ENCODE measurements at places on chromosomes 5 and 9.

GRCh38 chr5:132296412-132297016, 2.3 kb downstream of the SLC22A4 start:
- H3K4me1 ChIP-seq: peaks cover 23% of the 10 kb centered on the region
- no peaks in the 10 kb centered on the region for H3K36me3 ChIP-seq
- H3K4me3 ChIP-seq: no peak overlapping the region
- DNase-seq: no peak

- no peak for DNase-seq
- no peaks in the 10 kb centered on the region for H3K36me3 ChIP-seq
- H3K27ac ChIP-seq: no peak overlapping the region
- no peaks in the 10 kb centered on the region for H3K27me3 ChIP-seq
These were observed 300.0 kb downstream of the MAST4 start for GRCh38 chr5:66896171-66896570.

- DNase-seq: no peak
- no peaks in the 10 kb centered on the region for H3K36me3 ChIP-seq
- no peak overlapping the region for H3K27ac ChIP-seq
- no peaks in the 10 kb centered on the region for H3K27me3 ChIP-seq
- H3K4me3 ChIP-seq: no peak overlapping the region
- H3K4me1 ChIP-seq: no peaks in the 10 kb centered on the region
These were observed 39.5 kb upstream of the MYOT start for GRCh38 chr5:137828180-137828579.

DNA sequence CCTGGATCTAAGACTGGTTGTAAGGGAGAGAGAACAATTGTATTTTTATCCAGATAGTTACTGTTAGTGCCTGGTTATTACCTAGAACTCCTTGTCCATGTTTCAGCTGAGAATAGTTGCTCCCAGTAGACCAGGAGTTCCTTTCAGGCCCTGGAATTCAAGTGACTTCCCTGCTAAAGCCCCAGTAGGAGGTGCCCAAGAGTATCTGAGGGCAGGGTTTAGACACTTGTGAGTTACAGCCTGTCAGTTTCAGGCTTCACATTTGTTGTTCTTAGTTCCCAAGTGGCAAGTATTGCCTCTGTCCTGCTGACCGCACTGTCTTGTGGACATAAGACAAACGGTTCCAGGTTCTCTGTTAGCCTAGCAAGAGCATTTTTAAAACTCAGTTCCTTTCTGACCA, 743.9 kb upstream of the SEMA6A start:
- H3K4me3 ChIP-seq: no peak overlapping the region
- H3K27ac ChIP-seq: no peak overlapping the region
- H3K36me3 ChIP-seq: no peaks in the 10 kb centered on the region
- no peak for DNase-seq
- H3K4me1 ChIP-seq: no peaks in the 10 kb centered on the region

DNA sequence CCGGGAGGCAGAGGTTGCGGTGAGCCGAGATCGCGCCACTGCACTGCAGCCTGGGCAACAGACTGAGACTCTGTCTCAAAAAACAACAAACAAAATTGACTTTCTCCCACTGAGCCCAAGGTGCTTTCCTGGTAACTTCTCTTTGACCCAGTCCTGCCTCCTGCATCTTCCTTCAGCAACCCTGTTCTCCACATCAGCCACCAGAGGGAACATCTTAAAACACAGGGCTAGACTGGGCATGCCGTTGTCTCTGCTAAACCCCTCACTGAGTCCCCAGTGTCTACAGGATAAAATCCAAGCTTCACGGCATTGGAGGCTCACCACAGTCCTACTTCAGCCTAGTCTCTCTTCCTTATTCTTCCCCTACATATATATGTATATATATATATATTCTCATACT, 39.8 kb upstream of the KCNMB1 start:
- DNase-seq: no peak
- H3K27ac ChIP-seq: no peak overlapping the region

DNA sequence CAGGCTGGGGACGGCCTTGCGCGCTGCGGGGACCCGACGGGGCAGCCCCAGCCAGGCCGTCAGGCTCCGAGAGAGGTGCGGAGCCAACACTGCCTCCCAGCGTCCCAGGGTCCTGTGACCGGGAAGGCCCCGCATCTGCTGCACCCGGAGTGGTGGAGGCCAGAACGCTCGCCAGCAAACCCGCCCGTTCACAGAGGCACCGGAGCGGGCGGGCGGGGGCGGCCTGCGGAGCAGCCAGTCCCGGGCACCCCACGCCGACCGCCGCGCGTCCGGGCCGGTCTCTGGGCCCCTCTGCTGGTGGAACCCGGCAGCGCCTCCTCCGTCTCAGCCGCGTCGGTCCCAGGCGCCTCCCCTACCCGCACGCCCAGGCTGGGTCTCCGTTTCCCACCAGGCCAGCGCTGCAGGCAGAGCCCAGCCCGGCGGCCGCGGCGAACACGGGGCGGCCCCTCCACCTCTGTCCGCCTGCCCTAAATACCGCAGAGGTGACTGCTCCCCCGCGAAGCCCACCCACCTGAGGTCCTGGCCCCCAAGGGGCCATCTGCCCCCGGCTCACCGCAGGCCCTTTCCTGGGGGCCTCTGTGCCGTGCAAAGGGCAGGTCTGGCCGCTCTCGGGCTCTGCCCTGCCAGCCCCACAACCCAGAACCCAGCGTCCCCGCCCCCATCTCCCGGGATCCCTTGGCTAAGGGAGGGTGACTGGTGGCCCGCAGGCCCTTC, 15.9 kb downstream of the EXD3 start:
- peaks cover 27% of the 10 kb centered on the region for H3K27me3 ChIP-seq
- no peak overlapping the region for H3K4me3 ChIP-seq
- peak; percentile 69 for DNase-seq
- peaks cover 17% of the 10 kb centered on the region for H3K4me1 ChIP-seq
- H3K36me3 ChIP-seq: no peaks in the 10 kb centered on the region

GRCh38 chr5:2196989-2197619, 314.4 kb upstream of the IRX4 start:
- no peaks in the 10 kb centered on the region for H3K36me3 ChIP-seq
- no peak for DNase-seq
- H3K4me1 ChIP-seq: no peaks in the 10 kb centered on the region
- no peak overlapping the region for H3K4me3 ChIP-seq

DNA sequence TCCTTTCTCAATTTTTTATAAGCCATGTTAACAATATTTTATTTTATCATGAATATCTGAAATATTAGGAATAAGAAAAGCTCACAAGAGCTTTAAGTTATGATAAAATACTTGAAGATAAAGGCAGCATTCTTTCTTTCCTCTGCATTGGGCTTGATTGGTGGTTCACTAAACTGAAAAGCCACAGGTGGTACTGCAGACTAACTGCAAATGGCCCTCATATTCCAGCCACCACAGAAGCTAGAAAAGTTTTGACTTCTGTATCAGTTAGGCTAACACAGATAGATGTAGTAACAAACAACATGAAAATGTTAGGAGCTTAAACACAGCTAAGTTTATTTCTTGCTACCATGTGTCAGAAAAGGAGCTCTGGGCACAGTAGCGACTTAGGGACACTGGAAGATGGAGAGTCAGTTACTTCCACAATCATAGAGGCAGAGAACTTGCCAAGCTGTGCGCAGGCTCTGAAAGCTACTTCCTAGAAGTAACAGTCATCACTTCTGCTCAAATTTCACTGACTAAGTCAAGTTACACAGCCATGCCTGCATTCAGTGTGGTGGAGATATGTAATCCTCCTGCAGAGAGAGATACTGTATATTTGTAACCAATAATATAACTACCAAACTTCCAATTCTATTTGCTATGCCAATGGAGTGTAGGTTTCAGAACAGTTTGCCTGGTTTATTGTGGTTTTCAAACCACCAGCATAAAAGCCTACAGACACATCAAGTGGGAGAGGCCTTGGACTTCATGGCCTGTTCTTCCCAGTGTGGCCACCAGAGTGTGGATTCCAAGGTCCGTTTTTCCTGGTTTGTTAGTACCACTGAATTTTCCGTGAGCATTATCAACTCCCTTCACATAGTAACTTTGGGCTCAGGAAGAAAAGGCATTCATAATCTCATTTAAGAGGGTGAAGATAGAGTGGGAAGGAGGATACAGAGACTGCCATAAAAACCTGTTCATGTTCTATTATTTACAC, 268.3 kb downstream of the PJA2 start:
- no peak overlapping the region for H3K4me3 ChIP-seq
- no peaks in the 10 kb centered on the region for H3K4me1 ChIP-seq
- DNase-seq: no peak

GRCh38 chr5:162654661-162655405, 587.3 kb downstream of the GABRG2 start:
- no peak overlapping the region for H3K27ac ChIP-seq
- H3K4me1 ChIP-seq: no peaks in the 10 kb centered on the region
- H3K4me3 ChIP-seq: no peak overlapping the region

GRCh38 chr9:104091708-104092107, 2.4 kb upstream of the SMC2 start:
- peaks cover 4% of the 10 kb centered on the region for H3K27me3 ChIP-seq
- no peak overlapping the region for H3K27ac ChIP-seq
- no peak overlapping the region for H3K4me3 ChIP-seq

- no peaks in the 10 kb centered on the region for H3K36me3 ChIP-seq
- H3K27me3 ChIP-seq: no peaks in the 10 kb centered on the region
- no peaks in the 10 kb centered on the region for H3K4me1 ChIP-seq
- no peak overlapping the region for H3K27ac ChIP-seq
- no peak overlapping the region for H3K4me3 ChIP-seq
These were observed 1351.3 kb upstream of the NUDT12 start for GRCh38 chr5:104913841-104914281.

DNA sequence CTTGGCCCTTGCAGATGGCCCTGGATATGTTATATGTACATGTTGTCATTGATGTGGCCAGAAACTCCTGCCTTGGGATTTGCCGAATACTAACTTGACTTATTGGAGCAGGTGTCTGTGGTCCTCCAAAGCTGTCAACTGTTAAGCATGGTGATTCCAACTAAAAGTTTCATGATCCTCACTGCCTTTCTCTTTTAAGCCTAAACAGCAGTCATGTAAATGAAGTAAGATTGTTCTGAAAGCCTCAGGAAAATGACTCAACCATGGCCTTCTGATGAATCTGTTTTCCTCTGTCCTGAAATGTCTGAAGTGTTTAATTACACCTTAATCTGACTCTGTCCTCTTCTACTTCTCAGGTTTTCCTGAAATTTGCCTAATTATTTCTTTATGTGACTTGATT, 245.0 kb downstream of the FAM114A2 start:
- H3K4me3 ChIP-seq: no peak overlapping the region
- H3K27me3 ChIP-seq: no peaks in the 10 kb centered on the region
- H3K27ac ChIP-seq: no peak overlapping the region
- no peak for DNase-seq
- H3K36me3 ChIP-seq: no peaks in the 10 kb centered on the region

GRCh38 chr5:147427521-147428401, 82.1 kb downstream of the DPYSL3 start:
- no peaks in the 10 kb centered on the region for H3K27me3 ChIP-seq
- no peak for DNase-seq
- no peak overlapping the region for H3K4me3 ChIP-seq
- H3K36me3 ChIP-seq: no peaks in the 10 kb centered on the region

DNA sequence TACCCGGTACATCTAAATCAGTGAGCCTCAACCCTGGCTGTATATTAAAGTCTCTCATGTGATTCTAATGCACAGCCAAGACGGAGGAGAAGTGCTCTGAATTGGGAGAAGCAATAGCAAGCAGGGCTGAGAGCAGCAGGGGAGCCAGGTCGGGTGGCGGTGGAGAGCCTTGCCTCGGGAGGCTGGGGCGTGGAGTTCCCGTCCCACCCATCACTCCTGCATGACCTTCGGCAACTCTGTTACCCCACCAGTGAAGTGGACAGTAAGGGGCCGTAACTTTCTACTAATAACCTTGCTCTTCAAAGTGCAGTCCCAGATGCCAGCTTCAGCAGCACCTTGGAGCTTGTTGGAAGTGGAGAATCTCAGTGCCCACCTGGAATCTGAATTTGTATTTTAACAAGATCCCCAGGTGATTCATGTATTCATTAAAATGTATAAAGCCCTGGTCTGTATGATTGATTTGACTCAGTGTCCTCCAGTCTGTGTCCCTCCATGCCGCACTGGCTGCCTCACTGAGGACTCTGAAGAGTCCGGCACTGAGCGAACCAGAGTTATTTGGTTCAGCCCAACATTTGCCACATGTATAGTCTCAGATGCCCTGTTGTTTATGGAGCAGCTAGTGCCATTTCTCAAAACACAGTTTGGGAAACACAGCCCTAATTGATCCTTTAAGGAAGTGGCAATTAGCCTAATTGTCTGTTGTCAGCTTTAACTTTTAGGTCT, 6.5 kb downstream of the ERGIC1 start:
- no peak overlapping the region for H3K27ac ChIP-seq
- no peaks in the 10 kb centered on the region for H3K27me3 ChIP-seq
- no peak overlapping the region for H3K4me3 ChIP-seq
- no peak for DNase-seq
- H3K36me3 ChIP-seq: peaks cover under 1% of the 10 kb centered on the region
- peaks cover 48% of the 10 kb centered on the region for H3K4me1 ChIP-seq

- no peak overlapping the region for H3K4me3 ChIP-seq
- DNase-seq: no peak
- no peaks in the 10 kb centered on the region for H3K27me3 ChIP-seq
- no peaks in the 10 kb centered on the region for H3K4me1 ChIP-seq
These were observed 1359.4 kb downstream of the EFNA5 start for GRCh38 chr5:106311230-106311915.

- H3K27me3 ChIP-seq: no peaks in the 10 kb centered on the region
- H3K4me1 ChIP-seq: no peaks in the 10 kb centered on the region
- no peaks in the 10 kb centered on the region for H3K36me3 ChIP-seq
- H3K27ac ChIP-seq: no peak overlapping the region
- DNase-seq: no peak
These were observed 188.3 kb downstream of the CNTLN start for GRCh38 chr9:17322882-17323864.

DNA sequence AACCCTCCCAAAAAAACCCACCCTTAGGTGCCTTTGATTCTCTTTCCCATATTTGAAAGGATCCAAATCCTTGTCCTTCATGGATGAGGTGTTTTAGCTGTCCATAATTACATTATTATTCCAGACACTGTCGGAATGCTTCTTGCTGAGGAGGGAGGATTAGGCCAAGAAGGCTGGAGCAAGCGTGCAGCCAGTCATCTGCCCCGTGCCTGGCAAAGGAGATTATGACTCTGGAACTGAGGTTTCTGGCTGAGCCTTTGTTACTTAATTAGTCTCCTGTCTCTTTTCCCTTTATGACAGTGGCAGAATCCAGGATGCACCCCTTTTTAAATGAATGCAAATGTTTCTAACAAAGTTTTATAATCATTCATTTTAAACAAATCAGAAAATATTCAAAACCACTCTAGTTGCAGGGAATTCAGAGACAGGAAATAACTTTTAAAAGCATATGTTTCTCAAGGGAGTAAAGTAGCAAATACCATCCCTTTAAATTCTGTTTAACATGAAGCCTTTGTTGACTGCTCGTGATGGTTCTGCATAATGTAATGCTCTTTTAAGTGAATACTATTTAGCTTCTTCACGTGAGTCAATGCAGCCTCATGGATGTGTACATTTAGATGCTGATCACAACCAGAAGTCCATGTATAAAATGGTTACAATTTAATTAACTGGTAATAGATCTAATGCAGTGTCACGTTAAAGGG, 69.8 kb downstream of the GALNT10 start:
- no peak for DNase-seq
- no peak overlapping the region for H3K27ac ChIP-seq
- no peak overlapping the region for H3K4me3 ChIP-seq
- H3K36me3 ChIP-seq: no peaks in the 10 kb centered on the region
- H3K27me3 ChIP-seq: no peaks in the 10 kb centered on the region
- peaks cover 5% of the 10 kb centered on the region for H3K4me1 ChIP-seq

Measured in B cell (primary cell).